Panc1 (cell line): ENCODE measurements at places on chromosomes 16 and 17. TPM values are rescaled to one million over a fixed set of nuclear protein-coding genes. Genes with fewer than 3 reads are reported as not detected.

DNA sequence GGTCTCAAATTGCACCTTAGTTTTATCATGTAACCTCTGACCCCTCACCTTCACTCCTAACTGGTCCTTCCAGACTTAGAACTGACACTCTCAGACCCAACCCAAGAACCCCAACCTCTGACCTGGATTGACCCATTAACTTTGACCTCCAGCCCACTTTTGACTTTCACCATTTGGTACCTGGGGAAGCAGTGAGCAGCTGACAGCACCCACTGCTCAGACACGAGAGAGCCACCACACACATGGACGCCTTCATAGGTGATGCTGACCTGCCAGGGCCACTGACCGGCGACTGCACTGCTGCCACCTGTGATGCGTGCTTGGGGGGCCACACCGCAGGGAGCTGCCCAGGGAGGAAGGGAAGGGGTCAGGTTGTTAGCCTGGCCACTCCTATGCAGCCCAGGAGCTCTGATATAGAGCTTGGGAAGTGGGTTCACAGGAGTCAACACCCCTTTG, 2.5 kb downstream of the PRSS8 start:
- DNase-seq: no peak

DNA sequence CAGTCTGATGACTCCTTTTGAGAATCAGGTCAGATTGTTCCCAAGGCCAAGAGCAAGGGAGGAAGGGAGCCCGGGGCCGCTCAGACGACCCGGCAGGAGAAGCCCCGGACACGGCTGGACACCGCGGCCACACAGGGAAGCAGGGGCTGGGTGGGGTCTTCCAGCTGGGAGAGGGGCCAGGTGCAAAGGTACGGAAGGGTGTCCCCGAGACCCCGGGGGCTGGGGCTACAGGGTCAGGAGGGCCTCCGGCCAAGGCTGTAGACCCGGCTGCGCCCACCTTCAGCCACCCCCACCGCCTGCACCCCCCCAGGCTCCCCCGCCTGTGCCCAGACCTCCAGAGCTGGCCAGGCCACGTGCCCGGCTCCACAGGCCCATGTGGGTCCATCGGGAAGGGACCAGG, 21.9 kb upstream of the C1QTNF8 start:
- DNase-seq: no peak

GRCh38 chr16:66605177-66605978, 874 bp downstream of the CMTM3 start:
- DNase-seq: no peak

The CDRT4 gene
- total RNA-seq: 2.8 TPM

The CBX8 gene
- 15.3 TPM for total RNA-seq

DNA sequence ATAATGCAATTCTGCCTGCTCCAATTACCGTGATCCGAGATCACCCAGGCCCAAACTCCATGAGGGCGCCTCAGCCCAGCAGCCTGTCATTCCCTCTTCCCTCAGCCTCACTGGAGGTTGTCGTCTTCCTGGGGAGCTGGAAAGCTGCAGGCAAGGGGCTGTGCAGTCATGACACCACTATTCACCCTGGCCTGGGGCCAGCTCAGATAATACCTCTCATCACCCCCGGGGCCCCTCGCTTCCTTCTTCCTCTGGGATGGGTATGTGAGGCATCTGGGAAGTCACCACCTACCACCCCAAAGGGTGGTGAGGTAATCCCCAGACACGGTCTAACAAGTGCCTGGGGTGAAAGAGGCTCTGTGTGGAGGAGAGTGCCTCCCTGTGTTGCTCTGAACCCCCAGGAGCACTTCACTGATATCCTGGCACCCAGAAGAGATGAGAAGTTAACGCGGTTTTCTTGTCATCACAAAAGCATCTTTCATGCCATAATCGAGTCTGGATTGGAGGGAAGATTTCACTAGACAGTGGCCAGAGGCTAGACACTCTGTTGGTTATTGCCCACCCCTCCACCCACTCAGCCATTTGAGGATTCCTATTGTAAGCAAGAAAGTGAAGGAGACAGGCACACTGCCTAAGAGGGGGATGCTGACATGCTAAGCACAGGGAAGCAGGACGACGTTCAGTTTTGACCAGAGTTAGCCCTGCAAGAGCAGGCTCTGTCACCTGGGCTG, 18.4 kb downstream of the CFAP20 start:
- no peak for DNase-seq

The CD300H gene
- total RNA-seq: not detected

DNA sequence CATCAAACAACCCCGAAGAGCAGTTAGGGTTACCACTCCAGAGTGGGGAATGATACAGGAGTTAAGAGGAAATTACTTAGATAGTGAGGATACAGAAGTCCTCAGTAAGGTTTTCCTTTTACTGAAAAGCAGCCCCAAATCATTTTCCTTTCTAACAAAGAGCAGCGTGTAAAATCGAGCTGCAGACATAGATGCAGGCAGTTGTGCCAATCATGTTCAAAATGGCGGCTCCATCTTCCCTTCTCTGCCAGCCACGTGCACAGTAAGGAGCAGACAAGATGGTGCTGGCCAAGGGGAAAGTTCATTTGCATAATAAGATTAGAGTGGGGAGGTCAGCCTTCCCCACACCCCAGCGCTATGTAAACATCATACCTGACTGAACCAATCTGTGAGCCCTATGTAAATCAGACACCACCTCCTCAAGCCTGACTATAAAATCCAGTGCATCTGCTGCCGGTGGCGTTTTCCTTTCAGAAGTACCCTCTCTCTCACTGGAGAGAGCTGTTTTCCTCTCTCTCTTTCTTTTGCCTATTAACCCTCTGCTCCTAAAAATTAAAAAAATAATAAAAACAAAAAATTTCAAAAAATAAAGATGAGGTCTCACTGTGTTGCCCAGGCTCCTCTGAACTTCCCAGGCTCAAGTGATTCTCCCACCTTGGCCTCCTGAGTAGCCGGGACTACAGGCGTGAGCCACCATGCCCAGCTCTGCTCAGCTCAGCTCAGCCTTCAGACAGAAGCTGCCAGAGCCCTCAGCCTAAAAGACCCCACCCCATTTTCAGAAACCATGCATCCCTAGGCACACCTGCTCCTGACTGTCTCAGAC, 2.6 kb upstream of the SRL start:
- no peak for DNase-seq

DNA sequence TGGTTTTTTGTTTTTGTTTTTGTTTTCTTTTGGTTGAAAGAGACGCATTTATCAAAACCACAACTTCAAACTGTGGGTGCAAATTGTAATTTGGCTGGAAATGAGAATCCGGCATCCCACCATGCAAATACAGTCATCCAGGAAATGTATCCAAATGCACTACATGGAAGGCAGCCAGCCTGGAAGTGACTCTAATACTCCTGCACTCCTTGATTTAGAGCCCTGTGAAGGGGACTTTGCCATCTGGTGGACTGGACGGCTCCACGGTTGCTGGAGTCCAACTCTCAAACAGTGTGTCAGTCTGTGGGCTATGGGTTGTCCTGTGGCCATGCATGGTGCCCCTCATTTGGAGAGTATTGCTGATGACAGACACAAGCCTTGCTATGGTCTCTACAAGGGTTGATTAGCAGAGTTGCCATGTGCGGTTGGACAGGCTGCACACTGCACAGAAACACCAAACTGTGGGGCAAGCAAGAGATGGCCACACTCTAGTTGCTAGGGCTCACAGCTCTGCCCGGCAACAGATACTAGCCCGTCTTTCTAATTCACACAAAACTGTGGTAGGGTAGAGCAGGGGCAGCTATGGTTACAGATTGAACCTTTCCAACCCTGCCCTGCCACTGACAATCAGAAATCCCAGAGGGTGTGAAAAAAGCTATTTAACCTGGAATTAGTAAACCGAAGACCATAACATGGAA, 62.4 kb downstream of the VAT1L start:
- DNase-seq: no peak

The P2RX5 gene
- total RNA-seq: 14.9 TPM

- no peak for DNase-seq
These were observed 114.4 kb downstream of the XYLT1 start for GRCh38 chr16:17356243-17356933.
